ENCODE measurements at places on chromosomes 4 and X.

DNA sequence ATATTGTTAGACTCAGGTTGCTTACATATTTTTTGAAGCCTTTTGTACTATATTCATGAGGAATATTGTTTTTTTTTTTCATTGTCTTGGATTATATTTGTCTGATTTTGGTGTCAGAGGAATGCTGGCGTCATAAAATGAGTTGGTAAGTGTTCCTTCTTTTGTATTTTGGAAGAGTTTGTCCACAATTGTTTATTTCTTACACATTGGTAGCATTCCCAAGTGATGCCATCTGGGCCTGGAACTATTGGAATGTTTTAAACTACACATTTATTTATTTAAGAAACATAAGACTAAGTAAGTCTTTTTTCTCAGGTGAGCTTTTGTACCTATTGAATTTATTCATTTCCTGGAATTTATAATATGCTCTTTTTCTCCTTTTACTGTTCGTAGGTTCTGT lies 107.6 kb downstream of the LARP1B start:
- DNase-seq, result no peak

GRCh38 chrX:107448625-107448997 lies 841 bp upstream of the FRMPD3 start:
- DNase-seq, result no peak

- DNase-seq, result no peak
These were observed 9.6 kb upstream of the EXOSC9 start for GRCh38 chr4:121791481-121791880.

GRCh38 chr4:10157478-10158332 lies 41.1 kb upstream of the WDR1 start:
- DNase-seq, result peak; percentile 67

GRCh38 chr4:172104539-172104938 lies 291.3 kb downstream of the GALNTL6 start:
- no peak for DNase-seq

- DNase-seq, result no peak
These were observed 612.2 kb downstream of the IQCM start for GRCh38 chr4:149203256-149204001.

DNA sequence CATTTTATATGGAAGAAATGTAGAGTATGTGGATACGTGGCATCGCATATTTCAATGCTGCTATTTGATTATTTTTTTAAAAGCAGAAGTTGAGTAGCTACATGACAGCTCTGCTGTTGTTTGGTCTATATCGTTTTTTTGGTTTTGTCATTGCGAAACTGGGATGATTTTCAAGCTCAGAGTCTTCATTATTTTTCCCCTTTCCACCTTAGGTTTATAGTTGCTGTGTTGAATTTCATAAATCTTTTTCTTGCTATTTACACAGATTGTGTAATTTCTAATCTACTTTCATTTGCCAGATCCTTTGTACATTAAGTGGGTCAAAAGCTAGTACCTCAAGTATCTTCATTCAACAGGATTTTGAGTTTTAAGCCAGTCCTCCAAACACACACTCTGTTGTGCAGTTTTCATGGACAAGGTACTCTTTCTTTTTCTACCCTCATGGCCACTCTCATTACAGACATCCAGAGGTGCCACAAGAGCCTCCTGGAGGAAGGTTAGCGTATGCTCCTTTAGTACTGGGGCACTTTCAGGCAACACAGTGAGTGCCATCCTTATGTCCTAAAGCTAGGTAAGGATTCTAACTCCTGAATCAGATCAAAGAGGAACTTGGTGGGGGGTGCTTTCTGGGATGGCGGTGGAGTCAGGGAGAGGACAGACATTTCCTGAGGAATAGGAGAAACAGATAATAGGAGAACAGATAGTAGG lies 123.2 kb downstream of the FHIP1A start:
- no peak for DNase-seq

DNA sequence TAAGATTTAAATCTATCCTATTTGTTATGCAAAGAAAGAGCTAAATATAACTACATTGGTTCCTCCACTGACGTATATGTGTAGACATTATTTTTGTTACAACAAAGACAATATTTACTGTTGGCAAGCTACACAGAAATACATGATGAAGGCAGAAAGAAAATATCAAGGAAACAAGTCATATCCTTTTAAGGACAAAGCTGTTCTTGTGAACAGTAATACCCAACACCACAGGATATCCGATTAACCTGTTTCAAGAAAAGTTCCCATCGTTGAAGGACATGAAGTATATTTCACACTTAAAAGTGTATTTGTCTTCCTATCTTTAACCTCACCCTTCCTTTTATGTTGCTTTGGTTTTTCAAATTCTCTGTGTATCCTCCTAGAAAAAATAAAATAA lies 235.8 kb upstream of the AADAT start:
- DNase-seq, result no peak

All from hematopoietic multipotent progenitor cell treated with erythropoietin and hydrocortisone succinate and interleukin-3 and kit ligand, for 15 days (in vitro differentiated cells).